Endothelial cell (in vitro differentiated cells): ENCODE measurements at places on chromosomes 11 and 22.

DNA sequence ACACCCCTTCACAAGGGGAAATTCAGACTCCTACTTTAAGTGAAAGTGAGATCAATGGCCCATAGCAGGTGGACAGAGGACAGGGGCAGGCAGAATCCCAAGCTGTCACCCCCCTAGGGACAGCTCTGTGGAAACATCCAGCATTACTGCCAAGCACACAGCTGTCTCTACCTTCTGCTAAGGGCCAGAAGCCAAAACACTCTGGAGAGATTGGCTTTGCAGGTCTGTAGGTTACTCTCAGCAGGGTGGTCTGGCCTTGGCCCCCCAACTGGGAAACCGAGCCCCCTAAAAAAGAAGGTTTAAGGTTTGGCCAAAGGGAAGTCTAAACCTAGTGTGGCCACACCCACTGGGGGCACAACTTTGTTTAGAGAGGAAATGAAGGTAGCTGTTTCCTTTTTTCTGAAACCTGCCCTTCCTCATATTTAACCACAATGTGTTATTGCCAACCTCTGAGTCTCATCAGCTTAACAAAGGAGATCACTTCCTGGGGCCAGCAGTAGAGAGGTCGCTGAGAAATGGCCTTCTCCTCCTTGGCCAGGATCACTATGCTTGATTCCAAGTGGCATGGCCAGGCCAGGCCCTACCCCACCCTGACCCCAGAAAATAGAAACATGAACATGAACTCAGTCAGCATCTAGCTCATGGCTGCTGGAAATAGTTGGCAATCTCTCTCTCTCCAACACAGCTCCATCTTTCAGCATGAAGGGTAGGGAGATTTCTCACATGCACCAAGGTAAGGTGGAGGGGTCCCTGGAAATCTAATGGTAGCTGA is 25.9 kb upstream of the SCARF2 start:
- DNase-seq: no peak

GRCh38 chr11:86014221-86014620 is 54.7 kb downstream of the PICALM start:
- no peak for DNase-seq

DNA sequence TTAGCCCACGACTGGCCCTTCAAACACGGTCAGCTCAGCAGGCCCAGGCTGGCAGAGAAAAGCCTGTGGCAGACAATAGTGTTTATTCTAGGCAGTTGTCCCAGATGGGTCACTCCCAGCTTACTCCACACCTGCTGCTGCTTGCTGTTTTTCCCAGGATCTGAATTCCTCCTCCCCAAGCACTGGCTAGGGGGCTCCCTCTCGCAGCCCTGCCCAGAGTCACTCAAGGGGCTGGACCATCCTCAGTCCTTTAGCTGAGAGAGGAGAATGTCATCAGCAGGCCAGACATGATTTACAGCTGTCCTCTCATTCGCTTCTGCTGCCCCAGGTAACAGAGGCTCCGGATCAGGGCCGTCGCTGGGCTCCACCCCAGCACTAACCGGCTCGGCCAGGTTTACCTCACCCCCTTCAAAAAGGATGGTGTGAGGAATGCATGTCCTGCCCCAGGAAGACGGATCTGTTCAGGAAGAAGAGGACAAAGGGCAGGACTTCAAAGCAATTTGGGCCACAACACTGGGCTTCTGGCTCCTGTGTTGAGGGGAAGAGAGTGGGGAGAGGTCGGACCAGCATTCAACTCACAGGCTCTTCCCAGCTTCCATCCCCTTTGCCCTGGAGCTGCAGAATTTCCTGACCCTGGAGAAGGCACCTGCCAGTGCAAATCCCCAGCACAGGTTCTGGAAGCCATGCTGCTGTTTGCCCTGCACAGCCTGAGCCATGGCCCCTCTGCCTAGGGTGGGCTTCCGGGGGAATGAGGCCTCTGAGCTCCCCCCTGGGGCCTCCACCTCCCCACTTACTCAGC is 59.7 kb upstream of the BARX2 start:
- no peak for DNase-seq

- no peak for DNase-seq
These were observed 45.3 kb downstream of the MN1 start for GRCh38 chr22:27756212-27756660.

DNA sequence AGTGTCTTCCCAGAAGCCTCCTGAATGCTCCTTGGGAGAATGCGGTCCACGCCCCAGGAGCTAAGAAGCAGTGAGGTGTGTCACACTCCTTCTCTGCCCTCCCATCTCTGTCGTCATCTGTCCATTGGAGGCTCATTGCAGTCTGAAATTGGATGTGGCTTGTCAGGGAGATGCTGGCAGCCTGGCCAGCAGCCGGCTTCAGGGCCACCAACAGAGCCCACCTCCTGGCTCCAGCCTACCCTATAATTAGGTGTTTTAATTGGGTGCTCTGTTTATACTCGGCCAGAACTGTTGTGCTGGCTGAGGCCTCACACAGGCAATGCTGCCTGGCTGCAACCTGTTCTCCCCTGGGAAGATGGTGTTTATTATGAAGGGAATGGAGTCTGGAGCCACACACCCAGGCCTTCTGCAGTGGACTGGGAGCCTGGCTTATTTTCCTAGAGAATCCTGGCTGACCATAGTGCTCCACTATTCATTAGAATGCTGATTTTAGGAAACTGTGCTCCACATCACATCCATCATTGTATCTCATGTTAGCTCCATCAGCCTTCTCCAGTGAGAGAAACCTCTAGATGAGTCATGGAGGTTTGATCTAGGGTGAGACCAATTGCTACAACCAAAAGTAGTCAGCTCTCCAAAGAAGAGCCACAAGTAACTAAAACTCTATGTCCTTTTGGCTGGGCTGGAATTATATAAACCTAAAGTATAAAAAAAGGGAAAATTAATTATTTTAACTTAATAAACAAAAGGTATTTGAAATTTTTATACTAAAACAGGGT is 86.8 kb upstream of the CRTAM start:
- DNase-seq: no peak

GRCh38 chr11:122367809-122368231 is 251.8 kb upstream of the BLID start:
- DNase-seq: no peak

GRCh38 chr22:41487037-41487935 is 18.4 kb downstream of the ACO2 start:
- DNase-seq: no peak

- no peak for DNase-seq
These were observed 29.8 kb downstream of the PICALM start for GRCh38 chr11:86039094-86039493.

DNA sequence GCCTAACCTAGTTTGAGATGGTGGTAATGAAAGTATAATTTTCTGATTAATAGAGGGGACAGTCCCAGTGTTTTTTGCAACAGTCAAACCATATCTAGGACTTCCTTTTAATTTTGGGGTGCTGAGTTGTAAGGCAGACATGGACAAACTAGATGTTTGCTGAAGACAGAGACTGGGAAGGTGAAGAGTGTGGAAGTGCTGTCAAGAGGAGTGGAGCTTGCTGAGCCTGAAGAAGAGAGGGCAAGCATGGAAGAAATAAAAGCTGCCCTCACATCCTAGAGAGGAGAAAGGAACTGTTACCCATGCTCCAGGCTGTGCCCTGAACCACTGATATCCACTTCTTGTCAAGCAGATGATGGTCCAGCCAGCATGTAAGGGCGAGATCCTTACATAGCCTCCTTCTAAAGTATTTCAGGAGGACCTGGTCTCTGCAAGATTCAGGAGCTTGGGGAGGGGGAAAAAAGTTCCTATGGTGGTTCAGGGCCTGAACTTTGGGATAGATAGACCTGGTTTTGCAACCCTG is 51.4 kb downstream of the PRR5L start:
- no peak for DNase-seq

DNA sequence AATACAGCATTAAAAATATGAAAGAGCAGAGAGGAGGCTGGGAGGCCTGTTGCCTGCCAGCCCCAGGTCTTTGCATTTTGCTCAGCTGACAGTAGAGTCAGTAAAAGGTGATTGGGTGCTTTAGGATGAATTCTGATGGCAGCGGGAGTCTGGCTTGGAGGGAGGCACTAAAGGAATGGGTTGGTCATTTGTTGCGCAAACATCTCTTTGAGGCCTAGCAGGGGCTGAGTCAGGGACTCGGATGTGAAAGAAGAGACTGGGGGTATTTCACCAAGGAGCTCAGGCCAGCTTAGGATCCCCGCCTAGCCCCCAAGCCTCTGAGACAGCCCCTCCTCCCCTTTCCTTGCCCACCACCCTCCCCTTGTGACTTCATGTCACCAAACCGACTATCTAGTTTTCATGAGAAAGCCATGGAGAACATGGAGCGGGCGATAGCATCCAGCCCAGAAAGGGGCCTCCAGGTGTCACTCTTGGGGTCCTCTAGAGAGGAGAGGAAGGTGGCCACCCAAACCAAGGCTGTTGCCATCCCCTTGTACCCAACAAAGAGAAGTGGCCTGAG is 9.7 kb downstream of the DGKZ start:
- DNase-seq: no peak

- no peak for DNase-seq
These were observed 20.2 kb downstream of the STARD10 start for GRCh38 chr11:72773696-72774095.

DNA sequence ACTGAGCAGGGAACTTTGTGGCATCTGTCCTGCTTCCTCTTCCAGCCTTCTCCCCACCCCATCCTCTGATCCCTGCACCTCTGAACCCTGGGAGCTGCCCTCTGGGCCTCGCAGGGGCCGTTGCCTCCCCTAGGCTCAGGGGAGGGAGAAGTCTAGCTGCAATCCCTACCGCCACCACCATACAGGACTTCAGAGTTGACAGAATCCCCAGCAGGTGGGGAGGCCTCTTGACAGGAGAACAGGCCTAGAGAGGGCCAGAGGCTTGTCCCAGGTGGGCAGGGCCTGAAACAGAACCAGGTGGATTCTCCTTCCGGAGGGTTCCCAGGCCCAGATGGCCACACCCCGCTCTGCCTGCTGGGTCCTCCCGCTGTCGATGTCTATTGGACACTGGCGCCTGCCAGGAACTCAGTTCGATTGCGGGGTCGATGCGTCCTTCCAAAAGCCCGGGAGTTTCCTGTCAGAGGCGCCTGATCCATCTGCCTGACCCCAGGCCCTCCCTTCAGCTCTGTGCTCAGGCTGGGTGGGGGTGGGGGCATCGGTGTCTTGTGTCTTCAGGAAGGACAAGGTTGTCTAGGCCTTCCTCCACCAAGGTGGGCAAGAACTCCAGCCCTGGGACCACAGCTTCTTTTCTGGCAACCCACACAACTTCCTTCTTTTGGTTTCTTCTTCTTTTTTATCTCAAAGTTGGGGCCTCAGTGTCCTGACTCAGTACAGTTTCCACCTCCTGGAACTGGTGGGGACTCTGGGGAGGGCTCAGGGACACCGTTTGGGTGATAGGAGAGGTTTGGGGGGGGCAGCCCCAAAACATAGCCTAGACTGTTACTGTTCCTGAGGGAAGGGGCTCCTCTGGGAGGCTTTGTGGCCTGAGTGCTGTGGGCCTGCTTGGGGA is 6.4 kb downstream of the STARD10 start:
- no peak for DNase-seq

DNA sequence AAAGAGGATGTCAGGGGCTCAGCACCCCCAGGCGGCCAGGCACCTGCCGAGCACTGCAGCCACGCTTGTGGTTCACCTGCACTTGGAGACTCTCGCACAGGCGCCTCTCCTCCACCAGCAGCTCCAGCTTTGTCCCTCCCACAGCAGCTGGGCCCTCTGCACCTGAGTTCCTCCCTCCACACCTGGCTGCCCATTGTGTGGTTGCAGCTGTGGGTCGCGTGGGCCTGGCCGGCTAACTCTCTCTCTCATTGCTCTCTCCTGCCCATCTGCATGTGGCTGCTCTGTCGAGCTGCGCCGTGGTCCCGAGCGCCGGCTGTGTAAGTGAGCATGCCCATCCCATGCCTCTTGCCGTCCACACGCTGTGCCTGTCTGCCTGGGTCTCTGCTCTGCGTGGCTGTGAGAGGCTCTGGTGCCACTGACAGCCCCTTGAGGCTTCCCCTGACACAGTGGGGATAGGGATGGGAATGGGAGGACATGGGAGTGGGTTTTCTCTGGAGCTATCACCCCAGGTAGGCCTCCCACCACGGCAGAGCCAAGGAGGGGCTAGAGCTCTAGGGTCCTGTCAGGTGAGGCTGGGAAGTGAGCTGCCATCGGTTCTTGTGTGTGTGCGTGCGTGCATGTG is 8.5 kb upstream of the ACR start:
- DNase-seq: no peak

GRCh38 chr11:102319544-102319943 is 2.3 kb downstream of the BIRC3 start:
- no peak for DNase-seq

- DNase-seq: no peak
These were observed 56.8 kb downstream of the RPL27A start for GRCh38 chr11:8739309-8739793.

DNA sequence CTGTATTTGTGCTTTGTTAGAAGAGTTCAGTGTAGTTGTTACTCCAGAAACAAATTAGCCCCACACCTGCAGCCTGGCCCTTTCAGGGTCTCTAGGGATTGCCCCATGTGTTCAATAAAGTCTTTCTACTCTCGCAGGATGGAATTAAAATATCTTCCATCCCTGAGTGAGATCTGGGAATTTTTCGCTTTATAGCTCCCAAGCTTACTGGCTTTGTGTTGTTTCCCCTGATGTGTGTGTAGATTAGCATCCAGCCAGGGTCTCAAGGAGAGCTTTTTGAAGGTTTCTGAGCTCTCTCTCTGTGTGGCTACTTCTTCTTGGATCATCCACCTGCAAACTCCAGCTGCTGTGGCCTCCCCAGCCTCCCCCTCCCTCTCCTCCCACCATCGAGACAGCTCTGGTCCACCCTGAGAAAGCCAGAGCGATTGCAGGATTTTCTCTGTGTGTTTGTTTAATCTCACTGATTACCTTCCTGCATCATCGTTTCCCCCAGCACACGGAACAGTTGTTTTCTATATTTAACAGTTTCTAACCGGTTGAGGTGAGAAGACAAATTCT is 553.5 kb downstream of the TBC1D22A start:
- DNase-seq: no peak

GRCh38 chr11:89235976-89236375 is 58.3 kb downstream of the TYR start:
- no peak for DNase-seq

DNA sequence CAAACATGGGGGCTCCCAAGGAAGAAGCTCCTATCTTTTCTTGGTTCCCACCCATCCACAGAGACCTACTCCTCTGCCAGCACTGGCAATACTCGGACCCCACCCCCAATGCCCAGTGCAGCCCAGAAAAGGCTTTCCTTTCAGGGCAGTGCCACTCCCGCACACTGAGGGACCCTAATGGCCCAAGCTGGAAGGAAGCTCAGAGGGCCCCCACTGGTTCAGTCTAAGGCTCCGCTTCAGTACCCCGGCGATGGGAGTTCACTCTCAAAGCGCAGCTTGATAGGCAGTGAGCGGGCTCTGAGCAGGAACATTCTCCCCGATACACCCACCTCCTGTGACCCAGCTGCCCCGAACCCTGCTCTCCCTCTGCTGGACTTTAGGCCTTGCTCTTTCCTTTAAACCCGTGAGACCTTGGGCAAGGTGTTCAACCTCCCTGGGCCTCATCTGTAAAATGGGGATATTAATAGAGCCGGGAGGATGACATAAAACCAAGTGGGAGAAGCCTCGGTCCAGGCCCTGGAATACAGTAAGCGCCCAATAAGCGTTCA is 48.4 kb downstream of the CHRDL2 start:
- no peak for DNase-seq

- DNase-seq: no peak
These were observed 24.8 kb downstream of the PAK1 start for GRCh38 chr11:77449060-77449521.
